ENCODE measurements at places on chromosomes 1 and 21.
A peak's percentile ranks its signal among the peaks of the same experiment; 100 is the strongest.

DNA sequence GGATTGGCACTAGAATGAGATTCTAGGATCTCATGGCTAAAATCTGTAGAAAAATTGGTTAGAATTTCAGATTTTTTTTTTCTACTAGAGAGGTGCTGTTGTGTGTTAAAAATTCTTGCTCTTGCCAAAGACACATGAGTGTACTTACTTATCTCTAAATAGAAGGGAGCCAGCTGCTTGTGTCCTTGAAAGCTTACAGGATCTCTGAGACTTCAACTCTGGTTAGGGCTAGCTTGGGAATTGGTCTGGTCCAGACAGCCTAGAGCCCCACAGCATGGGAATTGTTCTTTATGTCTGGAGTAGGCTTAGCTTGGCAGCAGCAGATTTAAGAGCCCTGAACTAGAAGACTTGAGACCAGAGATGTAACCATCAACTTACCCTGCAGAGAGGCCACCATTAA is 37.3 kb downstream of the MACO1 start:
- DNase-seq = no peak

- no peak for DNase-seq
Measured at GRCh38 chr1:153903841-153904455, 18.8 kb downstream of the GATAD2B start.

- no peak for DNase-seq
Measured at GRCh38 chr1:18091660-18092446, 15.7 kb upstream of the IGSF21 start.

DNA sequence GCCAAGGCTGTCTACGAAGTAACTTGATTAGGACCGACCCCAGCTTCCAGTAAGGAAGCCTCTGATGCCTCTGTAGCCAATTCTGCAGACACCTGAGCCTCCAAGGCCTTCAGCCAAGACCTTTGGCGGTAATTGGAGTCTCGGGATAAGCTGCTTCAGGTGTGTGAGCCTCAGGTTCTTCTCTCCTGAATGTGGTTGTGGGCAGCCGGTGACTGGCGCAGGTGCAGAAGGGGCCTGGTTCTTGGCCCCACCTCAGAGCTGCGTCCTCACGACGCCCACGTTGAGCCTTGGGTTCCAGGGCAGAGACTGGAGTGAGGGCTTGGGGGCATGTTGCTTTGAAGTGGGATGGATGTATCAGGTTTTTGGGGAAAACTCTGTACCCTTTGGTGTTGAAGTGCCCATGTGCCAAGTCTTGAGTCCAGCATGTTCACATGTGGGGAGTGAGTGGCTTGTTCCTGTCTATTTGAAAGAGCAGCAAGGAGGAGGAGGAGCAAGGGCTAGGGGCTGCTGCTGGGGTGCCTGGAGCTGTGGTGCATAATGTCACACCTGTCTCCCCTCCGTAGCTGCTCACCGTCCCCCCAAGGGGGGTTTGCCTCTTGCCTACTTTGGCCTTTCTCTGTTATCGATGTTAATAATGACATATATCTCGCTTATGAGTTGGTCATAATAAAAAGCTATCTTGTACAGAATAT is 1.4 kb downstream of the PSEN2 start:
- DNase-seq = no peak

DNA sequence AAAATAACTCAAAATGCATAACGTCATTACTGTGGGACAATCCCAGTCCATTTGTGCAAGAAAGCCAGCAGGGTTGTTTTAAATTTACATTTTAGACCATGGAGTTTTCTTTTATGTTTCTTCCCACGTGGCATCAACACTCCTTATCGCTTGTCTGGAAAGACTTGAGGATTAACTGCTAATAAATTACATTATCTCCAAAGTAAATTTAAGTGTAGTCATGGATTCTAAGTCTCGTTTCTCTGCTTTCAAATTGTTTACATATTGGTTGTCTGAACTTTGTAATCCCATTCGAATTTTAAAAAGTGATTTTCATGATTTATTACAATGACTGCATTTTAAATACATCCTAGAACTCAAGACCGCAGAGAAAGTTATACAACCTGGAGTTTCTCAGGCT is 119.3 kb upstream of the ADAMTS5 start:
- no peak for DNase-seq

DNA sequence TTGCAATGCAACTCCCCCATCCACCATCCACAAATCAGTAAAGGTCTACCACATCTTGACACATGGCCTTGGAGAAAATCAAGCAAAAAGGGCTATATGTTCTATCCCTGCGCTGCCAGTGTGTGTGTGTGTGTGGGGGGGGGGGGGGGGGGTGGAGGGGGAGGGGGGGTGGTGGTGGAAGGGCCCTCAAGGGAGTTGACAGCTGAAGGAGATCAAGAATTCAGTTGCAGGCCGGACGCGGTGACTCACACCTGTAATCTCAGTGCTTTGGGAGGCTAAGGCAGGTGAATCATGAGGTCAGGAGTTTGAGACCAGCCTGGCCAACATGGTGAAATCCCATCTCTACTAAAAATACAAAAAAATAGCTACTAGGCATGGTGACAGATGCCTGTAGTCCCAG is 37.6 kb upstream of the CLIC4 start:
- DNase-seq = no peak

- DNase-seq = no peak
Measured at GRCh38 chr1:109980324-109981003, 4.1 kb upstream of the AHCYL1 start.

DNA sequence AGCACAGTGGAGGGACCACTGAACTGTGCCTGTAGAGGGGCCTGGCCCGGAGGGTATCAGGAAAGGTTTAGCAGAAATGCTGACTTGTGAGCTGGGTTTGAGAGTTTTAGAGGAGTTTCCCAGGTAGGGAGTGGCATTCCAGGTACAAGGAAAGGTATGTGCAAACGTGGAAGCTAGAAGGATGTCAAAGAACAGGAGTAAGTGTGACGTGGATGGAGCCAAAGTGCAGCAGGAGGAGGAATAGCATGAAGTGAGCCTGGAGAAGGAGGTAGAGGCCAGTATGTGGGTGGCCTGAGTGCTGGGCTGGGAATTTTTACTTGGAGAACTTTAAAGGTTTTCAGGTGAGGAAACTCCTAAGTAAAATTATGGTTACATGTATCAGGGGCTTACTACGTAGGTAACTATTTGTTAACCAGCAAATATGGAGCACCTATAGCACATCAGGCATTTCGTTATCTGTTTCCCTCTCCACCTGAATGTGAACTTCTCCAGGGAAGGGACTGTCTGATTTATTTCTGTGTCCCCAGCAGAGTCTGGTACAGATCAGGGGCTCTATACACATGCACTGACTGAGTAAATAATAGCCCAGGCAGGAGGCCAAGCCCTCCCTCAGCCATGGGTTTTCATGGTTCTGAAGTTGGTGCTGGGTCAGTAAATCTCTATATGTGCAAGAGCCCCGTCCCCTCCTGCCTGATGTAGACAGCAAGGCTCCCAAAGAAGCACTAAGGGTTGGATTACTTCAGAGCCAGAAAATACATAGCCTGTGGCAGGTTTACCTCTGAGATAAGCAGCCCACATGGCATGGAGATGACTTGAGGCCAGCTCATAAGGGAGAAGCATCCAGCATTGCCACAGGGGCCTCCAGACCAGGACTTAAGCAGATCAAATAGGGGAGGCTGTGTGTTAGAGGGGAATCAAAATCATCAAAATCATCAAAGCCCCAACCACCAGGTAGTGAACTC is 43.4 kb downstream of the CDCP2 start:
- DNase-seq = no peak

- no peak for DNase-seq
Measured at GRCh38 chr21:43972850-43973633, 39.1 kb upstream of the TRAPPC10 start.

DNA sequence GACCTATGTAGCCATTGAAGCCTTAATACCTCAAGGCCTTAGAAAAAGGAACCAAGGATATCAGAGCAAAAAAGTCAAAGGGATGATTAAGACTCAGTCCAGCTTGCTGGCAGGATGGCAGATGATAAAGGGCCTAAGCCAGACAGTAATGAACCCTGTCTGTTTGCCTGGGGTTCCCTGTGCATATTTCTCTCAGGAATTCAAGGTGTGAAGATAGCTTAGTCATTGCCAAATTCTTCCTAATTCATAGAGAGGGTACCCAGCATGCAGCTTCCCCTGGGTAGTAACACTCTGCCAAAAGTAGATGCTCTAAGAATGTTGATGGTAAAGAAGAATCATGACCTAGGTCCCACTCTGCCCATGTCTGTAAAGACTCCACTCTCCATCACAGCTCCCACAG is 210.6 kb upstream of the COA6 start:
- DNase-seq = no peak

- DNase-seq = no peak
Measured at GRCh38 chr1:227470688-227471087, 92.7 kb upstream of the ZNF678 start.

DNA sequence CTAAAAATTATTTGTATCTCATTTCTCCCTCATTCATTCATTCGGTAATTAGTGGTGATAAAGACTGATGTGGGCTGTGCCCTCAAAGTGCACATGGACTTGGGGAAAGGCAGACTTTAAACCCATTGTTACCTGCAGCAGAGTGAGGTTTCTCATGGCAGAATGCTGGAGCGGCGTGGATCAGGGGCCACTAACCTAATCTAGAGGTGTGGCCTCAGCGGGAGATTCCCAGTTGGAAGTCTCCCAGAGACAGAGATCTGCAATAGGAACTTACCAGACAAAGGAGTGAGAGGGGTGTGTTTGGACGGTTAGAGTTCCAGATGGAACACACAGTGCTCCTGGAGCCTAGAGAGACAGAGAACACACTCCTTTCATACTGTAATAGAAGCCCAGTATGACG is 73.5 kb downstream of the VPS26C start:
- no peak for DNase-seq

DNA sequence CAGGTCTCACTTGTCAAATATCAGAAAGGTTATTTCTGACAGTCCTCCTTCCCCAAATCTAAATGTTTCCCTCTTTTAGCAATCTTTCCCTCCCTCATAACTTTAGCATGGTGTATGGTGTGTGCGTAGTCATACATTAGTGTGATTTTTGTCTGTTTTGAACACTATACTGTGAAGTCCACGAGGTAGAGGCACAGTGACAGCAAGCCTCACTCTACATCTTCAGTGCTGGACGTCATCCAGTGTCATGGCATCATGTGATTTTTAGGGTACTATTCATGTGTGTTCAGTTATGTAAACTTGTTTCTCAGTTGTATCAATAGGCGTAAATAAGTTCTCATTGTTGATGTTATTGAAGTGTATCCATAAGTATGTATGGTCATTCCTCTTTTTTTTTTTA is 39.1 kb downstream of the DYRK1A start:
- DNase-seq = no peak

DNA sequence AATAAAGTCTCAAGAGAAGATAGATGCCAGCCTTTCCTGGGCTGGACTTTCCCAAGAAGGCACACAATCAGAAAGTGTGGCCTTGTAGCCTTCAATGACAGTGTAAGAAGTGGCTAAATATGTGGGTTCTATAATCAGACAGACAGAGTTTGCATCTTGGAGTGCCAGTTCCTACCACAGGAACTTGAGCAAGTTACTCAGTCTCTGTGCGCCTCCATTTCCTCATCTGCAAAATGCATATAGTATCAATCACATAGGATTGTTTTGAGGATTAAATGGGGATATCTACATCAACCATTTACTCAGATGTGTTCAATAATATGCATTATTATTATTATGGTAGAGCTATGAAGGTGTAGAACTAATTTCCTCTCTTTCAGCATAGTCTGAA is 176.8 kb upstream of the PTBP2 start:
- no peak for DNase-seq

DNA sequence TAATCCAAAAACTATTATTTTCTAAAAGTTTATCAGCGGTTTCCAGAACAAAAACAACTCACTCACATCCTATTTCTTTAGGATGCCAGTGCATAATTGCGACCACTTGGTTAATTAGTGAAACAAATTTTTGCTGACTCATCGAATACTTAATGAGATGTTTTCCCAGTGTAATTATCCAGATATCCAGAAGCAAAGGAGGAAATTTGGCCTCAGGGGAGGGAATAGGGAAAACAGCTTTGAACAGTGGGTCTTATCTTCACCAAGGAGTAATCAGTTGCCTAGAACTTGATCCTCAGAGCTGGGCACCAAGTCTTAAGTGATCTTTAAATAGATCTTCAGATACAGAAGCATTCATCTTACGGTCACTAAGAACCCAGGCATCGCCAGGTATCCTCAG is 24.3 kb downstream of the STYXL2 start:
- no peak for DNase-seq

GRCh38 chr1:54328066-54328636 is 78.0 kb downstream of the SSBP3 start:
- DNase-seq = no peak

DNA sequence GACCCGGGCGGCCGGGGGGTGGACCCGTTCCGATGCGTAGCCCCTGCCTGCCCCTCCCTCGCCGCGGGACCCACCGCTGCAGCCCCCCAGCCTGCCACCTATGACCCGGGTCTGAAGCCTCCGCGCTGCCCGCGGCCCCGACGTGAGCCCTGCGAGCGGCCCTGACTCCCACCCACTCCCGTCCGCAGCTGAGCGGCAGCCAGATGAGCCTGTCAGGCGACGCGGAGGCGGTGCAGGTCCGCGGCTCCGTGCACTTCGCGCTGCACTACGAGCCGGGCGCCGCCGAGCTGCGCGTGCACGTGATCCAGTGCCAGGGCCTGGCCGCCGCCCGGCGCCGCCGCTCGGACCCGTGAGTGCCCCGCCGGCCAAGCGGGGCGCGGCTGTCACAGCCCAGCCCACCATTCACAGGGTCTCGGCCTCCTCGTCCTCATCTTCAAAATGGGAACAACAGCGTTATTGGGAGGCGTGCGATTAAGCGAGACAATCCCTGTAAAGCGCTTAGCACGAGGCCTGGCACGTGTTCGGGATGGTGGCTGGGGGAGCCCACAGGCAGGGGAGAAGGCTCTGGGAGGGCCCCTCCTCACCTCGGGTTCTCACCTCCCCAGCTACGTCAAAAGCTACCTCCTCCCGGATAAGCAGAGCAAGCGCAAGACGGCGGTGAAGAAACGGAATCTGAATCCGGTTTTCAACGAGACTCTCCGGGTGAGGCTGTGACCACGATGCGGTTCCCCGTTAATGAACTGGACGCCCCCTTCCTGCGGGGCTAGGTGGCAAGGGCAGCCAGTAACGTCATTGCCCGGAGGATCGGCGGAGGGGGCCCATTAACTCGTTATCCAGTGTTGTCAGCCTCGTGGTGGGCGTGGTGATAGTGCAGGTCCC is 8.2 kb downstream of the SYTL1 start:
- DNase-seq = no peak

GRCh38 chr1:91804546-91805023 is 81.4 kb downstream of the TGFBR3 start:
- DNase-seq = no peak

GRCh38 chr1:89755591-89755990 is 65.2 kb upstream of the LRRC8D start:
- DNase-seq = no peak

DNA sequence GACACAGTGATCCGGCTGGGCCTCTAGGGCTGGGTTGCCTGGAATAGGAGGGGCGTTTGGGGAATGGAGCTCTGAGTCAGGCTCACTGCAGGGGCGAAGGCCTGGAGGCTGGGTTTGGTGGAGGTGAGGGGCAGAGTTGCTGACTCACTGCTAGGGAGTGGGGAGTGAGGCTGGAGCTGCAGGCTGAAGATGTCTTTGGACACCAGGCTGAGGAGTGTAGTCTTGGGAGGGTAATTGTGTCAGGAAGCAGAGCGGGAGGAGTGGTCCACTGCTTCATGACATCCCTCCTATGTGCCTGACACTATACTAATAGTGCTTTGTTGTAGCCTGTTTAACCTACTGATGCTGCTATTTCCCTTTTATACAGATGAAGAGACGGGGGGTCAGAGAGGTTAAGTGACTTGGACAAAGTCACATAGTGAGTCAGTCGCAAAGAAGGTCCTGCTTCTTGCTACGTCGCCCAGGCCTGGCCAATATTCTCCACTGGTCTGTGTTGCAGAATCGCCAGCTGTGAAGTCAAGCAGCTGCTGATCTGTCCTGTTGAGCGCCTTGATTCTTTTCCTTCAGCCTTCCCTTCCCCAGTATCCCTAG is 13.6 kb downstream of the ACTL8 start:
- peak; percentile 51 for DNase-seq
